Stimulated activated CD8-positive, alpha-beta memory T cell treated with anti-CD3 and anti-CD28 coated beads, Interleukin-15, amount 100 ng/mL, for 4 hours (primary cell): ENCODE measurements at places on chromosomes 16 and 17.

GRCh38 chr16:85524630-85525419 is 88.3 kb upstream of the GSE1 start:
- DNase-seq, result no peak

- peak; percentile 66 for DNase-seq
Observed at GRCh38 chr16:66608241-66609138, 4.0 kb downstream of the CMTM3 start.

GRCh38 chr17:75508931-75509361 is 6.4 kb downstream of the CASKIN2 start:
- no peak for DNase-seq

DNA sequence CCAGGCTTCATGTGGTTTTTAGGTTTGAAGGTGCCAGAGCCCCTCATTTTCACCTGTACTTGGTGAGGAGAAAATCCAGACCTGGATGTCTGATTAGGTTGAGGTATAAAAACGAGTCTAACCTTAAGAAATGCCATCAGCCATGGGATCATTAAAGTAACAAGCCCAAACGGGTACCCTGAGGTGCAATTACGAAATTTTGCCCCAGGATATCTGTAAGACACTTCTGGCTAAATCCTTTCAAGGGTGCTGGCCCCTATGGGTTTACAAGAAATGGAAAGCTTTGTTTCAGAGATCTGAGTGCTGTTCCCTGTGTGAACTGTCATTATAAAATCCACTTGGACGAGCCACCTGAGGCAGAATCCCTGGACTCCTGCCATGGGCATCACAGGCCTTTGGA is 19.8 kb downstream of the ADAT1 start:
- no peak for DNase-seq

- no peak for DNase-seq
Observed at GRCh38 chr16:19884611-19885450, at the start of gene GPRC5B. Gene GPRC5B (minus strand): TSS chr16:19884848. CDS start chr16:19872845, 12,003 bp downstream.
